Activated CD8-positive, alpha-beta T cell treated with anti-CD3 and anti-CD28 coated beads for 36 hours (primary cell): ENCODE measurements at places on chromosomes 11 and 22.

- no peak for DNase-seq
These were observed 197.6 kb upstream of the SYN3 start for GRCh38 chr22:33255791-33256190.

GRCh38 chr11:90556606-90557005 lies 333.8 kb upstream of the CHORDC1 start:
- DNase-seq: no peak

- no peak for DNase-seq
These were observed 631.6 kb downstream of the BRD1 start for GRCh38 chr22:49196046-49196511.

GRCh38 chr11:65859812-65860277 lies 388 bp upstream of the MUS81 start:
- DNase-seq: no peak

DNA sequence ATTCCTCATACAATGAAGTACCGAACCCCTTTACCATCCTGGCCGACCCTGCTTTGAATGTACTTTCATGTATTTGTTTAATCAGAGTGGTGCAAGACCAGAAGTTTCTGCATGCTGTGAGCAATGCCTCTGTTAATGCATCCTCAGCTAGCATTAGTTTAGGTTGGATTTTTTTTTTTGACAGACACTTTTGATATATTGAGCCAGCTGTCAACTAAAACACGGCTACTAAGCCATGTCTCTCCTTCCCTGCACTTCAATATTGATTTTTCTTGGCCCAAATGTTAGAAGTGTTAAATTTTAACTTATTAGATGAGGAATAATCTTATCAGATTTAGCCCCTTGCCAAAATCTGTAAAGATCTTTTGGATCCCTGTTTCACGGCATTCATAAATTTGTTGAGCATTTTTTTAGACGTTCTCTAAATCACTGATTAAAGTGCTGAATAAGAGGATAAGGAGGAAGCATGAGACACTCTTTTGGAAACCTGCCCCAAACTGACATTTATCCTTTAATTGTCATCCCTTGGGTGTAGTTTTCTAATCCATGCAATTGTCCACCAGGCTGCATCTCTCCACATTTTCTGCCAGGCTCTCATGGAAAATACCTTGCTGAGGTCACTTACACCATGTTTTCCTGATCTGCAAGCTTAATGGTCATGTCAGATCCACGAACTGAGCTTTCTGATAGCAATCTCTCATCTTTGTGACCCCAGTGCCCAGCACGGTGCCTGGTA lies 130.7 kb downstream of the FEZ1 start:
- DNase-seq: no peak

DNA sequence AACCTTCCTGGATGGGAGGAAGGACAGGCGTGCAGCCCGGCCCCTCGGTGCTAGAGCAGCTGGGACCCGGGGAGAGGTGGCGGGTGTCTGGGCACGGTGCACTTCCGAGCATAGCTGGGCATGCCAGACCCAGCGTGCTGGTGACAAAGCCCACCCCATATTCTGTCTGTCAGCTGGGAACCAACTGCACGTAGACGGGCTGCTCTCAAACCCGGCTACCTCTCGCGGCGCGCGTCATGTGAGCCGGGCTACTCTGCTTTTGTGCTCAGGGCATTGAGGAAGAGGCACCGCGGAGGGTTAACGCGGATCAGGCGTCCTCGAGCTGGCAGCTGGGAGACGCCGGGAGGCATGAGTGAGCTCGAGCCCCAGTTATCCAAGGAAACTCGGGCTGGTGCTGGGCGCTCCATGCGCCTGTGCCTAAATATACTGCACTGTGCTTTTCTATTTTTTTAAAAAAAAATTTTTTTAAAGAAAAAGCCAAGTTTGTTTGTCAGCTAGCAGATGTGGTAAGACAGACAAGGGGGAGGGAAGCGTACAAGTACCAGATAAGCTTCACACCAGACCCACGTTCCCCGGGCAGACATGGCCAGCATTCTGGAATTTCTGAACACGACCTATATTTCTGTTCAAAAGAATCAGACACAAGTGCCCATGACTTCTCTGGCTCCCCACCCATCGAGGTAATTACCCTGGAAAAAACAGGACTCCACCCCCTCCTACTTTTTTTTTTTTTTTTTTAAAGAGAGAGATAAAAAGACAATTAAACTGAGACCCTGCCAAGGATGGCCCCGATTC lies 425.6 kb downstream of the SHANK2 start:
- DNase-seq: no peak

GRCh38 chr22:20117633-20118299 lies 740 bp upstream of the TRMT2A start:
- DNase-seq: peak; percentile 97

GRCh38 chr22:46064966-46065666 lies 85.2 kb upstream of the PPARA start:
- no peak for DNase-seq

DNA sequence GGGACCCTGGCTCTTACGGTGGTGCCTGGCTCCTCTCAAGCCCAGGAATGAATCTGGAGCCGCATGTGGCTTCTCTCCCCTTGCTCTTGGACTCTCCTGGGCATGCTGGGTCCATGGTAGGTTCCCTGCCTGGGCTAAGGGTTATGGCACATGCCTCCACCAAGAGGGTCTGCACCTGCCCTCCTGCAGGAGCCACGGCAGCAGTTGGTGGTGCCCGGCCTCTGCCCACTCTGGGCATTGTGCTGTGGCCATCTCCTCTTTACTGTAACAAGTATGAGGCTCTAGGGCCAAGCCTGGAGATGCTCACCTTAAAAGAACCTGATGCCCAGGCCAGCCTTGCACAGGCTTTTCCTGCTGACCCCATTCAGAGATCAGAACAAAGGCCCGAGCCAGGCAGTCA lies 104.0 kb upstream of the PITPNB start:
- DNase-seq: no peak

DNA sequence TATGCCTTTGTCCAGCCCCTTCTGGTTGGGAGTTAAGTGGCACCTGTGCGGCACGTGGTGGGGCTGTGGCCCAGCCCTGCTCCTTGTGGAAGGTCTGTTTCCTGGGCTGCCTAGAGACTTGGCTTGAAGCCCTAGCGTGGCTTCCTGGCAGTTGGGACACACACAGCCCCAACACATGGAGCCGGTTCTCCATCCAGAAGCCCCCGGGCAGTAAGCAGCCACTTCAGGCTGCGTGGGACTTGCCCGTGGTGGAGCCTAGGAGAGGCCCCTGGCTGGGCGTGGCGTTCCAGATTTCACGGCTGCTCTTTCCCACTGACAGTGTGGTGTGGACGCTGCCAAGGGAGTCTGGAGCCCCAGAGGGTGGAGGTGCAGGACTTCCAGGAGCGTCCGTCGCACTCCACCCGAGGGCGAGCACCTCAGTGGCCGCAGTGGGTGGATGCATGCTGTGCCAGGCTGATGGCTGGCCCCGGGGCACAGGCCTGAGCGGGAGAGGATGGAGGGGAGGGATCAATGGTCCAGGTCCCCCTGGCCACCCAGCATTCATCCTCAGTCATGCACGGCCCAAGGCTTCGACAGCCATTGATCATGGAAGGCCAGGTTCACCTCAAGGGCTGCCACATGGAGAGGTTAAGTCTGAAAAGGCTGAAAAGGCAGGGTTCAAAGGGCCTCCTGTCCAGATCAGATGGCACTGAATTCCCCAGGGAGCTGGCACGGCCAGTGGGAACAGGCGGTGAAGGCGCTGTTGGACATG lies 9.3 kb downstream of the CCND1 start:
- no peak for DNase-seq

- no peak for DNase-seq
These were observed 93.2 kb downstream of the PLEKHA7 start for GRCh38 chr11:16921019-16921418.

GRCh38 chr22:23233752-23234408 lies 53.6 kb downstream of the BCR start:
- peak; percentile 92 for DNase-seq

GRCh38 chr11:85756401-85757200 lies 54.3 kb downstream of the SYTL2 start:
- DNase-seq: peak; percentile 63

- DNase-seq: peak; percentile 93
These were observed 1.5 kb upstream of the KLHDC7B start for GRCh38 chr22:50544078-50544745.

GRCh38 chr11:84685976-84686375 lies 941.2 kb downstream of the DLG2 start:
- no peak for DNase-seq

DNA sequence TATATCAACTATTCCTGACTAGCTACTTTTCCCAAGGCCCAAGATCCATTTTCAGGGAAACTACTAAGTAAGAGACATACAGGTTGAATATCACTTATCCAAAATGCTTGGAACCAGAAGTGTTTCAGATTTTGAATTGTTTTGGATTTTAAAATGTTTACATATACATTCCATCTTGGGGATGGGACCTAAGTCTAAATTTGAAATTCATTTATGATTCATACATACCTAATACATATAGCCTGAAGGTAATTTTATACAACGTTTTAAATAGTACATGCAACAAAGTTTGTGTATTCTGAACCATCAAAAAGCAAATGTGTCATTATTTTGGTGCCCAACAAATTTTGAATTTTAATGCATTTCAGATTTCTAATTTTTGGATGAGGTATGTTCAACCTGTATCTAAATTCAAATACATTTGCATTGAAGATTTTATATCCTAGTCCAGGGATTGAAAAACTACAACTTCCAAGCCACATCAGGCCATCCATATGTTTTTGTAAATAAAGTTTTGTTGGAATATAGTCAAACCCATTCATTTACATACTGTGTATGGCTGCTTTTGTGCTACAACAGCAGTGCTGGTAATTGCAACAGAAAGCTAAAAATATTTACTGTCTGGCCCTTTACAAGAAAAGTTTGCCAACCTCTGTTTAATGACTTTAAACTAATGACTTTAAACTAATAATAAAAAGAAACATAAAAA lies 73.3 kb downstream of the CWF19L2 start:
- DNase-seq: no peak

GRCh38 chr11:58391879-58392278 lies 14.8 kb downstream of the OR5B3 start:
- DNase-seq: no peak

- DNase-seq: no peak
These were observed 76.1 kb upstream of the RAB1B start for GRCh38 chr11:66192181-66192863.

DNA sequence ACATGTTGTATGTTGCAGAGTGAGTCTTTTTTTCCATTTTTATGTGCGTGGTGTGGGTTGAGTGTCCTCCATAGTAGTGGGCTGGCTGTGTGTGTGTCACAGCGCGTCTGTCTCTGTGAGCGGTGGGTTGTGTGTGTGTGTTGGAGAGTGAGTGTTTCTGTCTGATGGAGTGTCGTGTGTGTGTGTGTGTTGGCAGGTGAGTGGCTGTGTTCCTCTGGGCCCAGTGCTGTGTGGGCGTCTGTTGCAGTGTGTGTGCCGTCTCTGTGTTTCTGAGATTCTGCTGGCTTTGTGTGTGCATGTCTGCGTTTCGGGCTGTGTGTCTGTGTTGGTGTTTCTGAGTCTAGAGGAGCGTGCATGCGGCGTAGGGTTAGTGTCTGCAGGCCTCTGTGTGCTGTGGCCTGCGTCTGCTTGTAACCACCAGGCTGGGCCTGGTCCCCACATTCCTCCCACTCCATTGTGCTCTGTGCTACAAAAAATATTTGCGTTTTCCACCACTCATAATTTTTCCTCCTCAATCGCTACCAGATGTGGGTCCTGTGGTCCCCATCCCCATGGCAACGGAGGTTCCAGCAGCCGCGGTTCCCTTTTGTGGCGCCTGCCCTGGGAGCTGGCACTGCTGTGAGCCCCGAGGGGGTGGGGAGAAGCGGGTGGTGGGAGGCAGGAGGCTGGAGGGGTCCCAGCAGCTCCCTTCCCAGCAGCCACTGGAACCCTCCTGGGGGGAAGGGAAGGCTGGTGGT lies 15.2 kb downstream of the SCARF2 start:
- DNase-seq: no peak

- DNase-seq: peak; percentile 76
These were observed 21.7 kb upstream of the PLAAT3 start for GRCh38 chr11:63635762-63636465.

GRCh38 chr22:46262449-46263215 lies 511 bp downstream of the PKDREJ start:
- peak; percentile 68 for DNase-seq

GRCh38 chr11:81916451-81916850 lies 817.2 kb downstream of the FAM181B start:
- no peak for DNase-seq

DNA sequence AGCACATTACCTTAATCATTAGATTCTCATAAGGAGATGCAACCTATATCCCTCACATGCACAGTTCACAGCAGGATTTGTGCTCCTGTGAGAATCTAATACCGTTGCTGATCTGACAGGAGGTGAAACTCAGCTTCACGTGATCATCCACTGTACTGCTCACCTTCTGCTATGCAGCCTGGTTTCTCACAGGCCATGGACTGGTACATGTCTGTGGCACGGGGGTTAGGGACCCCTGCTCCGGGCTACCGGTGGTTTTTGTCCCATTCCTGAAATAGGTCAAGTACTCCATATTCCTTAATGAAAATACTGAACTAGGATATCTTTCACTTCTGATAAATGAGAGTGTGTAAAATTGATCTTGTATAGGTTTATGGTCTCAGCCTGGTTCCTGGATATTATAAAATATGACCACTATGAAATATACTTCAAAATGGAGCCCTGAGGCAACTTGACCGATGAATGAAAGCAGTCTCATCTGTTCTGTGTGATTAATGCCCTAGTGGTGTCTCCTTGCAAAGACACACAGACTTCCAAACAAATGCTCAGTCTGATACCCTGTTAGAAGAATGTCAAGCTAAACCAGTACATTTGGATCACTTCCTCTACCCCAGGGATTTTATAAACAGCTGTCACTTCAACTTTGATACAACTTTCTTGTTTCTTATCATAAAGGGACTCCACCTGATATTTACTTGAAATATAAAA lies 492.9 kb upstream of the ANO3 start:
- no peak for DNase-seq

DNA sequence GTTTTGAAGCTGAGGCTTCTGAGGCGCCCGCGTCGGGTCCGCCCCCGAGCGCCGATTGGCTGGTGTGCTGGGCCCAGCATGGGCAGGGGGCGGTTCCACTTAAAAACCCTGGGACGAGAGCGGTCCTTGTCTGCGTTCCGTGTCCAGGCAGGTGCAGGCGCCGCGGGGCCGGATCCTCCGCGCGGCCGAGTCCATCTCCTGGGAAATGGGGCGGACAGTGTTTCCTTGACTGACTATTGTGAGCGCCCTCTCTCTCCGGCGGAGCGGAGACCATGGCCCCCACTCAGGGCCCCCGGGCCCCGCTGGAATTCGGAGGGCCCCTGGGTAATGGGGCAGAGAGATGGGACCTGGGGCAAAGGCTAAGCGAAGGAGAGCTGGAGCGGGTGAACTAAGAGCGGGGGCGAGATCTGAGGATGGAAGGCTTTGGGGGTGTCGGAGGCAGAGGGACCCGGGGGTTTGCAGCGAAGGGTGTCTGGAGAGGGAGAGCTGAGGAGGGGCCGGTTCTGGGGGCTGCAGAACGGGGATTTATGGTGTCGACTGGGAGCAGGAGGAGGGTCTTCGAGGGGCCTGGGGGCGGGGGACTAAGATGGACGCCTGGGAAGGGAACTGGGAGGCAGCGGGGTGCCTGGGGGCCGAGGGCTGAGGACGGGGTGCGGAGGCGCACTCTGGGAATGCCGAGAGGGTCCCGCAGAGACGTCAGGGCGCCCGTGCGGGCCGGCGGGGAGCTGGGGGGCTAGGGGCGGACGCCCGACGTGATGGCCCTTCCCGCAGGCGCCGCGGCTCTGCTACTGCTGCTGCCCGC lies at the start of gene TM7SF2:
TM7SF2 (plus strand) TSS at position 129 of the 802 bp plus-strand sequence; CDS start at position 273, 144 bp downstream.
- peak; percentile 98 for DNase-seq
